Activated T-cell treated with anti-CD3 and anti-CD28 coated beads for 4 hours (primary cell): ENCODE measurements at places on chromosomes 11 and 22.

DNA sequence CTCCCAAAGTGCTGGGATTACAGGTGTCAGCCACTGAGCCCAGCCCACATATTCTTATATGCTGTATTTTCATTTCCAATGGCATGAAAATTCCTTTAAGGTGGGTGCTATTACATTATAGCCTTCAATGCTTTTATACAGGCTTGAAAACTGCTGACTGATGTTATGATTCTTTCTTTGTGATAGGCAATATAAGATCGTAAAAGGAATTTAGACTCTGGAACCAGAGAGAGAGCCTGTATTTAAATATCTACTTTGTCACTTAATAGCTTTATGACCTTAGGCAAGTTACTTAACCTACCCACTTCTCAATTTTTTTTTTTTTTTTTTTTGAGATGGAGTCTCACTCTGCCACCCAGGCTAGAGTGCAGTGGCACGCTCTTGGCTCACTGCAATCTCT lies 26.2 kb downstream of the AGBL2 start:
- no peak for DNase-seq

DNA sequence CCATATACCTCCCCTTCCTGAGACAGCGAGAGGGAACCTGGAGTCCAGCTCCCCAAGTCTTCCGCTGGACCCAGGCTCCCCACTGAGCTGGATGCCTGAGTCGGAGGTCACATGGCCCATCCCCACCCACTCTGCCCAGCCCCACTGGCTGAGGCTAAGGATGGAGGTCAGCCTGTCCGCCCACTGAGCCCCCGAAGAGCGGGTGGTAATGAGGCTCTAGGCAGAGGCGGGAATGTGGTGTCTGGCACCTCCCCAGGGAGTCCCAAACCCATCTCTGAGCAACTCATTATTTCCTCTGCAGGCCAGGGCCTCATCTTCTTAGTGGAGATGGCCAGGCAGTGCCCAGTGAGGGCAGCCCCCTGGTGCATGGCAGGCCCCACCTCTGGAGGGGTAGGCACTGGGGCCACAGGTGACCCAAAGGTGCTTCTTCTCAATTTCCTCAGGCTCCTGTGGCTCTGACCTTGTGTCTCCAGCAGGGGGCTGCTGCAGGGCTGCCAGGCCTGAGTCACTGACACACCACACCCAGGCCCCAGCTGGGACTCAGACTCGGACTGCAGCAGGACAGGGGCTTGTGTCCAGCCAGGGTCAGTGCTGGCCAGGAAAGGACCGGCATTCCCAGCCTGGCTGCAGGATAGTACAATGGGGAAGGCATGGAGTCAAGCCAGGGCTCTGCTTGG lies 10.2 kb upstream of the PDE2A start:
- DNase-seq = peak; percentile 7

DNA sequence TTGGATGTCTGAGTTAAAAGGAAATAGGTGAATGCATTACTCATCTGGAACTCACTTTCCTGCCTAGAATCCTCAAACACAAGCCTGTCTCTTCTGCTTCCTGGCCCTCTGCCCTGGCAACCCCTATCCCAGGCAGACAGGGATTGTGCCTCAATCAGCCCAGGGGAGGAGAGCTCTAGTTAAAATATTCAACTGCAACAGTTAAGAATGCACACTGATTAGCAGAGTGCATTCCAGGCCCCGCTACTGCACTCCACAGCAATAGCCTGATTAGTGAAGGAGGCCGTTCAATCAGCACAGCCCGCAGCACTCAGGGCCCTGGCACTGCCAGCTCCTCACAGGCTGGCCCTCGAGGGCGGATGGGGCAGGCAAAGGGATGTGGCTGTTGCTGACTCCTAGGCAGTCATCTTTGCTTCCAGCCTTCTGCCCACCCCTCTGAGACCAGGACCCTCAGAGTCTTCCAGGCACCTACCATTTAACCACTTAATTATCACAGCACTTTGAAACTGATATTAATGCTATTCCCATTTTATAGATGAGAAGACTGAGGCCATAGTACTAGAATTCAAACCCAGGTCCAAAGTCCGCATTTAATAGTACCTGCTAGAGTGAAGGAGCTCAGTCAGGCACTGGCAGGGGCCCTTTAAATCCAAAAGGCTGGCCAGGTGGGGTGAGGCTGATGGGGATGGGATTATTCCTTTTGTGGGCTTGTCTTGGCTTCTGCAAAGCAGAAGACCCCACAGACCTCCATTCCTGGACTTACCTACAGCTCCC lies 435.3 kb downstream of the SOX6 start:
- no peak for DNase-seq

- no peak for DNase-seq
Measured at GRCh38 chr22:23106906-23107367, 34.9 kb downstream of the RSPH14 start.

- DNase-seq = no peak
Measured at GRCh38 chr11:61739413-61739812, 13.0 kb upstream of the MYRF start.

DNA sequence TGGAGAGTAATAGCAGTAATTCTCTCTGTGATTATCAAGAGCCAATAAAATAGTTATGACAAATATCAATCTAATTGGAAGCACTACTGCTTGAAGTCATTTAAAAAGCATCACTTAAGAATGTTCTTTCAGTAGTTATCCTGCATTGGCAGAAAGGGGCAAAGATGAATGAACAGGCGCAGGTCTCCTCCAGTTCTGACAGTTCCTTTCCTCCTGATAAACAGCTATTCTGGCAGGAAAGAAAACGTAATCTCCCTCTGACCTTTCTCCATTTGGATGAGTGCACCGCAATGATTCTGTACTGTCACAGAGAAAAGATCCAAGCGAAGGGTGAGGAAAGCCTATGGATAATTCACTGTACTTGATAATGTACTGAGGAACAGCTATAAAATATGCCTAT lies 521.5 kb downstream of the LRRC4C start:
- DNase-seq = no peak

DNA sequence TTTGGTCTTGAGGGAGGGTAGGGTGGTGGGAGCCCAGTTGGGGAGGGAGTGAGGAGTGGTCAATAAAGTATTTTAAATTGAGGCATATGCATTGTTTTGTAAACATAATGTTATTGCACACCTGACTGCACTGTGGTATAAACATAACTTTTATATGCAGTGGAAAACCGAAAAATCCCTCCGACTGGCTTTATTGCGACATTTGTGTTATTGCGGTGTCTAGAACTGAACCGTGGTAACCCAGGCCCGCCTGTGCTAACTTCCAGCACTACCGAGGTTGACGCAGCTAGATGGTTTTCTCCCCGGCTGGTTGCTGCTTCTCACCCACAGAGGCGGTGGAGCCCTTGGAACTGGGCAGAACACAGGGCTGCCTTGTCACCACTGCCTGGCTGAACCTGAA lies 7.6 kb upstream of the RNH1 start:
- DNase-seq = no peak

DNA sequence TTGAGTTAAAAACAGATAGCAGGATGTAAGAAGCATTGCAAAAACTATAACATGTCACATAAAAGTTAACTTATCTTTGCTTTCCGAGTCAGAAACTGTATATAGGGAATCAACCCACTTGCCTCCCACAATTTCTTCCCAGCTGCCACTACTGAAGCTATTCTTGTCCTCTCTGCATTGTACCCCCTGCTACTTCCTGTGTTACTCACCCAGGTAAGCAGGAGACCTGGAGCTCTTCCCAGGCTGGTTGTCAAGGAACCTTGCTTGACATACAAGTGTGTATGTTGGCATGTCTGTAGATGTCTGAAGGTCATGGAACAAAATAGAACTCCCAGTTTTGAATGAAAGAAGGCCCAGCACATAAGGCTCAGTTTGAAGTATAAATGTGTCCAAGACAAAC lies 74.3 kb upstream of the LRRC4C start:
- DNase-seq = no peak

DNA sequence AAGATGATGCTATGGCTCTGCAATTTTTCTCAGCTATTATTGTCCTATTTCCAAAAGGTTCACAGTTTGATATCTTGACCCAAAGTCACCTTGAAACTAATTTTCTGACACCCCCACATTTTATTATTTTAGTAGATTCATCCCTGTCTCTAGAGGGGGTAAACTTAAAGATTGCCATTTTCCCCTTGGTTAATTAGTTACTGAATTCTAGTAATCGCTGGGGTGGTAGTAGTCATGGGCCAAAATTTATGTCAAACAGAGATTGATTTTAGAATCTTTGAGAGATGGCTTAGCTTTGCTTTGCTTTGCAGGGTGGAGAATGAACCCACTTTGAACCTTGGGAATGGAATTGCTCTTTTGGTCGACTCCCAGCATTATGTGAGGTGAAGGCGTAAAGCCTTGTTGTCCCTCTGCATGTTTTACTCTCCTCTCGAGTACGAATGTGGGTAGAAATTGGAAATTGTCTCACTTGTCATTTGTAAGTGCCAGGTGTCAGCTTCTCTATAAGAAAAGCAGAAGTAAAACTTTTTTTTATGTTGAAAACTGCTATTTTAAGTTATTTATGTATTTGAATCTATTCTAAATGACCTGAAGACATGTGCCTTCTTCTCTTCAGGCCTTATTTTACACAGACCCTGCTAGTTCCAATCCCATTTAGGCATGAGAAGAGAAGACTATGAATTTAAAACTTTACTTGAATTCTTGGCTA lies 42.4 kb upstream of the RCE1 start:
- no peak for DNase-seq

GRCh38 chr11:101346591-101346990 lies 217.0 kb upstream of the PGR start:
- no peak for DNase-seq

DNA sequence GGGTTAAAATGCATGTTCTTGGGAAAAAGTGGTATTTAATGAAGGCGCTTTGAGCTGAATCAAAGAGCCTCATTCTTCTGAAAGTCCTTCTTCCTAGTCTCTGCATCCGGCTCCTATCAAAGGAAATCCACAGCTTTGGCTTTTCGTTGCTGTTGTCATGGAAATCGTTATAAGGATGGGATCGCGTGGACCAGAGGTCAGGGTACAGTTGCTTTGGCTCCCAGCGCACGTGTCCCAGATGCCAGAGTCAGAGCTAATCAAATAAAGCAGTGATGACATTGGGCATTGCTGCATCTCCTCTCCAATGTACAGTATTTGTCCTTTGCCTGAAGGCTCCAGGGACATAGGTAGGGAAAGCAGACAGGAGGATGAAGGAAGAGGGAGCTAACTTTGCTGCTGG lies 181.9 kb downstream of the MYO18B start:
- no peak for DNase-seq

GRCh38 chr11:79431535-79431934 lies 9.3 kb downstream of the TENM4 start:
- no peak for DNase-seq

GRCh38 chr11:75562836-75563484 lies 907 bp downstream of the SERPINH1 start:
- DNase-seq = no peak

DNA sequence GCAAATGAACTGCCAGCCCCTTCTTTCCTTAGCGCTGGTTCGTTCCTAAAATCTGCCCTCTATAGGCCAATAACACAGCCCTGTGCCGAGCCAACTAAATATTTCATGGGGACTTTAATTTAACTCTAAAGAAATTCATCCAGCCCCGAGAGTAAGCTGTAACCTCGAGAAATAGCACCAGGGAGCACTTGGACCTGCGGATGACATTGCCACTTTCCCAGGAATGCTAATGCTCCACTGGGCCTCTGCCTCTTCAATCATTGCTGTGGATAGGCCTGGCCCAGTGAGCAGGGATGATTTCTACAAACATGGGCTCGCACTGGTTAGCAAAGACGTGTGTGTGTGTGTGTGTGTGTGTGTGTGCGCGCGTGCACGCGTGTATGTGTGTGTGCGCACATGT lies 95.3 kb upstream of the TBCEL start:
- DNase-seq = no peak

DNA sequence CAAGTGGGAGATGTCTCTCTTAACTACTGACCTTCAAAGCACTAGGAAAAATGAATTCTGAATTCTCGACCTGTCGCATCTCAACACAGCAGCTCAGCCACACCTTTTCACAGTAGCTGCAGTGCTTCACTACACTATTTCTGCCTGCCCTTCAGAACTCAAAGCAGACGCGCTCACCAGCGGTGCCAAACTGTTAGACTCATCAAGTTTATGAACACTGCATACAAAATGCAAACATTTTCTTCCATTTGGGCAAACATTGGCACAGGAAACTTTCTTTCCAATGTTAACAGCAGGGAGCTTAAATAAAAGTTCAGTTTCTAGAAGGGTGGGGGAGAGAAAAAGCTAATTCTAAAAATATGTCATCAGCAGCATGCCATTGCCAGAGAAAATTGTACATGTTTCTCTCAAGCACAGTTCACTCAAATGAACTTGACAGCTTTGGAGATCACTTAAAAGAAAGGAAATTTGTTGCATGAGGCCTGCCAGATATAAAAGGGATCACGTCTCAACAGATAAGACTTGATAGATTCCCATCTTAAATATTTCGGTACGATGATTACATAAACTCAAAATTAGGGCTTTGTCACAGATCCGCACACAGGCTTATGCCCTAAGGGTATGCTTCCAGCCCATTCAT lies 82.7 kb downstream of the CADM1 start:
- DNase-seq = no peak

DNA sequence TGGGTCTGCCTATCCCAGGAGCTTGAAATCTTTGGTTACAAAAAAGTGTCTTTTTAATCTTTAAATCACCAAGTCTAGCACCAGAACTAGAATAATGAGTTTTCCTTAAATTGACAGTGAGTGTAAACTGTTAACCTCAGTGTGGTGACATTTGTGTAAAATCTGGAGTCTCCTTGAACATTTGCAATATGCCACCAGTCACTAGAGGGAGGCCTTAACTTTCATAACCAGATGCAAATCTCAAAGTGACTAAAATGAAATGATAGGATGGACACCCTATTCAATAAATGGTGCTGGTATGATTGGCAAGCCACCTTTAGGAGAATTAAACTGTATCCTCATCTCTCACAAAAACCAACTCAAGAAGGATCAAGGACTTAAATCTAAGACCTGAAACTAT lies 8.3 kb upstream of the SCGB1D2 start:
- no peak for DNase-seq

DNA sequence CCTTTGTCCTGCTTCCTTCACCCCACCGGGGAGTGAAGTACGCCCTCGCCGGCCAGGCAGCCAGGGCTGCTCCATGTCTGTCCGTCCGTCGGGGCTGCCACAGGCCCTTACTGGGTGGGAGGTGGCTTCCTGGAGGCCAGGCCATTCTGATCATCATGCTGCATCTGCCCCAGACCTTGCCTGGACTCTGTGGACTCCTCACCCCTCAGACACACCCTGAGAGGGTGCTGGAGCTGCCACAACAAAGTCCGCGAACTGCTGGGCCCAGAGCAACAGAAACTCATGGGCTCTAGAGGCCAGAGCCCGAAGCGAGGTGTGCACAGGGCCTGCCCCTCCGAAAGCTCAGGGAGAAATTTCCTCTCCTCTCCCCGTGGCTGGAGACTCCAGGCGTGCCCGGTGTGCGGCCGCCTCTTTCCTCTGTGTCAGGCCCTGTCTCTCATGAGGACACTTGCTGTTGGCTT lies 124.2 kb downstream of the KCNQ1OT1 start:
- no peak for DNase-seq

- no peak for DNase-seq
Measured at GRCh38 chr11:95306801-95307200, 75.8 kb upstream of the SESN3 start.

DNA sequence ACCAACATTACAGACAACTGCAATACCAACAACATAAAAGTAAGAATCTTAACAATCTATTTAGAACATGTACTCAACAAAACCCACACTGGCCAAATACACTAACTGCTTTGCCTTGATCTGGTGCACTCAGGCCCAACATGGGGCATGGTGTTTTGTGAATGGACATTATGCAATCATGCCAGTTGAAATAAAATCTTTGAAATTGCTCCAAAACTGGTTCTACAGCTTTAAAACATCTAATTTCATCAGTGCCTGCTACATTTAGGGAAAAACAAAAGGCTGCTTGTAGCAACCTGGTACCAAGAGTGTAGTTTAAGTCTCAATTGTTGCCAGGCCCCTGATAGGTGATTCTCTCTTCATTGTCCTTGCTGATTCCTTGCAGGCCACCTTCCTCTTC lies 3.3 kb upstream of the CTR9 start:
- no peak for DNase-seq
